ENCODE measurements at places on chromosomes 6 and 20.

- DNase-seq, result no peak
Observed at GRCh38 chr6:160421854-160422253, 73.7 kb downstream of the SLC22A3 start.

DNA sequence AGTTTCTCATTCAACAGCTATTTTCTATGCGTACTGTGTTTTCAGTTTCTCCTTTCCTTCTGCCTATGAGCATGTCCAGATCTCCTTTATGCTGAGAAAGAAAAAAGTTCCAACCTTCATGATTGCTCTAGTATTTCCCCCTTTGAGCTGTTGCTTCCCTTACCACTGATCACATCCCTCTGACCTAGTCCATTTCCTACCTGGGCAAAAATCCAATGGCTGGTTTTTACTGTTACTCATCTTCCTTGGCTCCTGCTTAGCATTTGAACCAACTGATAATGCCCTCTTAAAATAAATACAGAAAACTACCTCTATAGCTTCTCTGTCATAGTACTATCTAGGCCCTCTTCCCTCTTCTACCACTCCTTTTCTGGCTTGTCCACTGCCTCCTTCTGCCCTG is 6.0 kb downstream of the RFX6 start:
- no peak for DNase-seq

GRCh38 chr20:19583532-19584175 is 174.4 kb upstream of the RIN2 start:
- DNase-seq, result no peak

- no peak for DNase-seq
Observed at GRCh38 chr6:139343052-139343750, 31.2 kb downstream of the CITED2 start.

DNA sequence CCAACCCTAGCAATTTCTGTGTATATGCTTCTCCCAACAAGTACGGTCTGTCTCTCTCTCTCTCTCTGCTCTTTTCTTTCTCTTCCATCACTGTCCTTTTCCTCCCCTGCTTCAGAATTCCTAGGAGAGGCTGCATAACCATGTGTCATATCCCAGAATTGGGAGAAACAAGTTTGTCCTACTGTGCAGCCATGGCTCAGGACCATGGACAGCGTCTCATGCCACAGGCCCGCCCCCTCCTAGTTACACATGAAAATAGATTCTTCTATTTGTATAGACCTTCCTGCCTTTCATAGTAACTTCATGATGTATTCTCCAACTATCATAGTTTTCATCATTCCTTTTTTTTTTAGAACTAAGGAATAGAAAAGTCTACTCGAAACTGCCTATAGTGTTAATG is 98.0 kb downstream of the FNDC1 start:
- DNase-seq, result no peak
